Activated naive CD4-positive, alpha-beta T cell treated with anti-CD3 and anti-CD28 coated beads for 36 hours (primary cell): ENCODE measurements at places on chromosomes 5 and 9.
A peak's percentile ranks its signal among the peaks of the same experiment; 100 is the strongest.

- DNase-seq = peak; percentile 86
Measured at GRCh38 chr5:139392678-139393496, 2.0 kb downstream of the PROB1 start.

- DNase-seq = no peak
Measured at GRCh38 chr5:108911055-108911454, 163.4 kb downstream of the FER start.

GRCh38 chr9:136996361-136997292 lies at the start of gene CLIC3:
Gene CLIC3 (minus strand): TSS chr9:136996568. CDS start chr9:136996543, 25 bp downstream.
- DNase-seq = no peak

DNA sequence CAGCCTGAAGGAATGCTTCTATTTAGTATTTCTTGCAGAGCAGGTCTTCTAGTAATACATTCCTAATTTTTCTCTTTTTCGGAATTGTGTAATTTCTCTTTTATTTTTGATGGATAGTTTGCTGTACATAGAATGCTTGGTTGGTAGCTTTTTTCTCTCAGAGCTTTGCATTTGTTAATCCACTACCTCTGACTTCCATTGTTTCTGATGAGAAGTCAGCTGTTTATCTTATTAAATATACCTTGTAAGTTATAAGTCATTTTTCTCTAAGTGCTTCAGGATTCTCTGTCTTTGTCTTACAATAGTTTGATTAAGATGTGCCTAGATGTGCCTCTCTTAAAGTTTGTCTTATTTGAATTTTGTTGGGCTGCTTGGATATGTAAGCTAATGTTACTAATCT lies 101.9 kb downstream of the HTR1A start:
- no peak for DNase-seq

GRCh38 chr9:35112257-35113020 lies 3.2 kb downstream of the ATOSB start:
- peak; percentile 37 for DNase-seq

DNA sequence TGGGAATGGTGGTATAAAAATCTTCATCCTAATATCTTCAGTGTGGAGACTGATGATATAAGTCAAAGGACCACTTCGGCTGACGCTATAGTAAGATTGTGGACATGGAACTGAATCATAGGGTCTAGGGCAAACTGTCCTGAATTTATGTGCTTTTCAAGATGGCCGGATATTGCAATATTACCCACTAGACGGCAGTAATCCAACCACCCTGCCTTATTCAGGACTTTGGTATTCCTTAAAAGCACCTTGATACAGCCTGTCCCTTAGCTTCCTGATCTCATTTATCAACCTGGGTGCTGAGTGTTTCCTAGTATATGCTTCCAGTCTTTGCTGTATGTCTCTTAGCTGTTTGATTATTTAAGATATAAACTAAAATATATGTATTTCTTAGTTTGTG lies 71.2 kb upstream of the COX7C start:
- DNase-seq = no peak

GRCh38 chr5:134994560-134995156 lies 27.0 kb downstream of the CATSPER3 start:
- no peak for DNase-seq

DNA sequence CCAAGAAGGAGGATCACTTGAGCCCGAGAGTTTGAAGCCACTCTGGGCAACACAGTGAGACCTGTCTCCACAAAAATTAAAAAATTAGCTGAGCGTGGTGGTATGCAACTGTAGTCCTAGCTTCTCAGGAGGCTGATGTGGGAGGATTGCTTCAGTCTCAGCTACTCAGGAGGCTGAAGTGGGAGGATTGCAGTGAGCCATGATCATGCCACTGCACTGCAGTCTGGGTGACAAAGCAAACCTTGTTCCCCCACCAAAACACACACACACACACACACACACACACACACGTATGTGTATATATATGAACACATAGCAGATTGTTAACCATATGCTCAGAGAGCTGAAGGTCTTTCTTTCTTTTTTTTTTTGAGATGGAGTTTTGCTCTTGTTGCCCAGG lies 157.5 kb upstream of the MAST4 start:
- no peak for DNase-seq

DNA sequence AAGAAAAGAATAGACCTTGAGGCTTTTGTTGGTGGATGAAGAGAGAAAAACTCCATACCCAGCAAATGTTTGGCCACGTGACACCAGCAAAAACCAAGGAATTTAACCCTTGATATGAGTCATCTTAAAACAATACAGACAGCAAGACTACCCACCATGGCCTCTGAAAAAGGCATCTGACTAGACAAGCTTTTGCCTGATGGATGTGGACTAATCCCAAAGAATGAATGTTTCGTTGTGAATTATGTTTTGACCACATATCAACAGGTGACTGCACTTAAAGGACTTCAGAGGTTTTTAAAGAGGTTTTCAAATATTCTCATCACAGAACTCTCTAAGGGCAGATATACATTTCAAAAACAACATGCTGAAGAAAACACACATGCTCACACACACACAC lies 33.0 kb upstream of the SLC1A3 start:
- no peak for DNase-seq

GRCh38 chr5:127567026-127567768 lies 49.8 kb downstream of the PRRC1 start:
- no peak for DNase-seq

- DNase-seq = no peak
Measured at GRCh38 chr5:127521138-127521770, 3.8 kb downstream of the PRRC1 start.

- no peak for DNase-seq
Measured at GRCh38 chr5:8827696-8828095, 718.2 kb downstream of the SEMA5A start.

DNA sequence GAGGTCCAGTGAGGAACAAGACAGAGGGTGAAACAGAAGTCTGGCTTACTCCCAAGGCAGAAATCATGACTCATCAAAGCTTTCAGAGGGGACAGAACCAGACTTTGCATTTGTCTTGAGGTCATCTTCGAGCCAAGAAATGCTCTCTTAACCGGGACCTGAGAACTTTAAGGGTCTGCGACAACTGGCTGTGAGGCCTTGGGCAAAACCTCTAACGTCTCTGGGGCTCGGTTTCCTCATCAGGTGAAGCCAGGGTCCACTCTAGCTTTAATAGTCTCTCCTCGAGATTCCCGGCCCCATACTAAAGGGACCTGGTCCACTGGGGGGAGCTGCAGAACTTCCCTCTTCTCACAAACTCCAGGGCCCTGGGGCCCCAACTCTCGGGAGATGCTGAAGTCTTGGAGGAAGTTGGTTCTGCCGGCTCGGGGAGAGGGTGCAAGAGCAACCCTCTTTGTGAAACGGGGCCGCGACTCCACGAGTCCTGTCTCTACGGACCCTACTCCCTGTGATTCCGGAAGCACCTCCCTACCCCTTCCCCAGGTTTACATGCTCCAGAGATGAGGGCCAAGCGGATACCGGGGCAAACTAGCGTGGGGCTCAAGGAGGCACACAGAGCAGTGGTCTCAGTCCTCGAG lies 2.6 kb downstream of the GLIS3 start:
- DNase-seq = peak; percentile 80

- DNase-seq = no peak
Measured at GRCh38 chr9:80285326-80285725, 713.6 kb downstream of the TLE4 start.

DNA sequence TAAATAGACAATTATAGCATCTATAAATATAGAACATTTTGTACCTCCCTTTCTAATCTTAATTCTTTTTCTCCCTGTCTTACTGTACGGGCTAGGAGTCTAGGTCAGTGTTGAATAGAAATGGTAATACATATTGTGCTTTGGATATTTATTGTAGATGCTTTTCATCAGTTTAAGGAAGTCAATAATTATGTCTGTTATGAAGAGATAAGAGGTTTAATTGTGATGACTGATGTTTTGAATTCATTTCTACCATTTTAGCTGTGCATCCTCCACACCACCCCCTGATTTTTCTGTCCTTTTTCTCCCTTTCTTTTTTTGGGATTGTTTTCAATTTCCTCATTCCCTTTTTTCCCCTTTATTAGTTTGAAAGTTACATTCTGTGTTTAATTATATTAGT lies 95.8 kb downstream of the DOCK2 start:
- no peak for DNase-seq

DNA sequence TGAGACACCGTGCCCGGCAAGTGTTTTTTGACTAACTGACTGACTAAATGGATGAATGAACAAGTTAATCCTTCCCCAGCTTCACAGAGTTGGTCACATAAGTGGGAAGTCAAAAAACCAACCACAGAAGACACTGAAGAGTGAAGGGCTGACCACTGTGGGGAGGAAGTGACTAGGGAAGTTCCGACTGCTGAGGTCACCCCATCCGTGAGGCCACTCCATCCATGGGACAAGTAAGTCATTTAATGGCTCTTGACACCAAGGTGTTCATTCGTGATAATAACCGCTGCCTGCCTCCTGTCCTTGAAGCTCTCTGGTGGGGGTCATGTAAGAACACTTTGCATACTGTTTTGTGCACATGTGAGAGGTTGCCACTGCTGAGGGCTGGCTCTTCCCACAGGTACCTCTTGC lies 22.2 kb upstream of the CXCL14 start:
- no peak for DNase-seq

DNA sequence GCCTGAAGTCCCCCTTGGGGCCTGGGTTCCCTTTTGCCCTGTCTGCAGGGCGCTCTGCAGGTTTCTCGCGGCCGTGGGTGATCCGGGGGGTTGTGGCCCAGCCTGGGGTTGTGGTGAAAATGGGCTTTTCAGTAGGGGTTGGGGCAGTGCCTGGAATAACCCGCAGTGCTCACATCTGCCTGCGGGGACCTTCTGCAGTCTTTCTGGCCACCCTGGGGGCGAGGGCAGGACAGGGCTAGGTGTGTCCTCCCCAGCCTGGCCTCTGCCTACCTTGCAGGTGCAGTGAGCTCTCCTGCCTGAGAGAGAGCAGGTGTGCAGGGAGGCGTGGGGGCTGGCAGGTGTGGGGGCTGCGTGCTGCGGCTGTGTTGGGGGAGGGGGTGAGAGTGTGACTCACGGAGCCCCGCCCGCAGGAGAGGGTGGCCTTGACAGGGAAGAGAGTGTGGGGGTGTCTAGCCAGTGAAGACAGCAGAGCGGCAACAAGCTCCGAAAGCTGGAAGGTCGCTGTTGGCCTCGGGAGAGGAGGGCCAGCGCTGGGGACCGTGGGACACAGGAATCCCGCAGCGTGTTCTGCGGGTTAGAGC lies 131.4 kb downstream of the MRPL36 start:
- DNase-seq = no peak

DNA sequence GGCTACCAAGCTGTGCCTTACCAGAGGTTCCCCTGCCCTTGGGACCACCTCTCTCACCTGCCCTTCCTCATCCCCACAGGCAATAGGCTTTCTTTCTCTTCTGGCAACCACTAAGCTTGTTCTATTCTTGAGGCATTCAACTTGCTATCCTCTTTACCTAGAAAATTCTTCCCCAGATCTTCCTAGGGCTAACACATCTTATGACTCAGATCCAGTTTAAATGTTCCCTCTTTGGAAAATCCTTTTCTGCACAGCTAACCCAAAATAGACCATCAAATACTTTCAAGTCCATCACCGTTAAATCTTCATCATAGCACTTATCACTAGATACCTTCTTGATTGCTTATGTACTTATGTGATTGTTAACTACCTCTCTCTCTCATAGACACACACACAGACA lies 93.7 kb downstream of the ENC1 start:
- no peak for DNase-seq

DNA sequence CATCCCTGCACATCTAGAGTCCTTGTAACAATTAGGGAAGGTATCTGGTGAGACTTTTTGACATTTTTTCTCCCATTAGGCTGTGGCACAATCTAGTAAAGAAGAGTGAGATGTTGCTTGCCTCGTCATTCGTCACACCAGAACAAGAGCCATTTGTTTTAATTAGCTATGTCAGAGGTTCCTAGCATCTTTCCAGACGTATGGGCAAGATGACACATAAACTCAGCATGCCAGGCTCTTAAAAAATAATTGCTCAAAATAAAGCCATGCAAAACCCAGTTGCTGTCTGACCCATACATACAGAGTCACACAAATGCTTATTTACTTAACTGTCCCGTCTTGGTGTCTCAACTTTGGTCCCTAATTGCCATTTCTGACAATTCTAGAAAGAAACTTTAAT lies 125.9 kb downstream of the TRPM3 start:
- no peak for DNase-seq

DNA sequence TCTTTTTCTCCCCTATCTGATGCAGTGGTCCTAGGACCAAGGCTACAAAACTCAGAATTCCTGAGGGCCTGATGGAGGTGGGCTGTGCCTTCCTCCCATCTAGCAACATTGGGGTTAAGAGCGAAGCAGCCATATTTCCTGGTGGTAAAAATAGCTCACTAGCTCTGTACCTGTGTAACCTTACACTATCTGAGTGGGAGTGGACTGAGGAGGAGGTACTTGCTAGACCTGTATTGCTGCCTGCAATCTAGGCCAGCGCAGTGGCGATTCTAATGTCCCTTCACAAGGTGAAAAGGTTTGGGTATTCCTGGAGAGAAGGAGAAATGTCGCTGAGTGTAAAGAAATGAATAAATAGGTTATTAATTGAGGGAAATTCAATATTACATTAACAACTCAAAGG lies 80.2 kb upstream of the LIFR start:
- no peak for DNase-seq

GRCh38 chr5:123204251-123204650 lies 115.2 kb downstream of the PRDM6 start:
- no peak for DNase-seq
